Adrenal gland (tissue), 19 donors: ENCODE measurements at places on chromosomes 1 and 21. TPM values are rescaled to one million over a fixed set of nuclear protein-coding genes. Genes with fewer than 3 reads are reported as not detected.

Gene TFF3
- 14.6 TPM for total RNA-seq

Gene PEX10
- total RNA-seq: 81.5 TPM

Gene PERM1
- 0.13 TPM for total RNA-seq

Gene SLAMF9
- total RNA-seq: not detected

Gene TSACC
- total RNA-seq: 3.6 TPM

Gene FBXO2
- 24.8 TPM for total RNA-seq

Gene FAM72A
- 4.1 TPM for total RNA-seq

Gene PLA2G2C
- 0.39 TPM for total RNA-seq

Gene ARHGEF10L
- 31.2 TPM for total RNA-seq

Gene ATP6V1G3
- not detected for total RNA-seq

Gene C1orf185
- not detected for total RNA-seq

Gene C2CD4D
- not detected for total RNA-seq

Gene RAB42
- 3.2 TPM for total RNA-seq

Gene TMEM54
- total RNA-seq: 21.0 TPM

Gene MRPL24
- 46.7 TPM for total RNA-seq

GRCh38 chr1:36486439-36487335 is 4.0 kb upstream of the CSF3R start:
- H3K4me3 ChIP-seq: no peak overlapping the region
- no peaks in the 10 kb centered on the region for H3K4me1 ChIP-seq
- H3K36me3 ChIP-seq: no peaks in the 10 kb centered on the region
- peak overlapping the region; percentile 6 for H3K27ac ChIP-seq
- DNase-seq: peak; percentile 44
- H3K27me3 ChIP-seq: no peaks in the 10 kb centered on the region

DNA sequence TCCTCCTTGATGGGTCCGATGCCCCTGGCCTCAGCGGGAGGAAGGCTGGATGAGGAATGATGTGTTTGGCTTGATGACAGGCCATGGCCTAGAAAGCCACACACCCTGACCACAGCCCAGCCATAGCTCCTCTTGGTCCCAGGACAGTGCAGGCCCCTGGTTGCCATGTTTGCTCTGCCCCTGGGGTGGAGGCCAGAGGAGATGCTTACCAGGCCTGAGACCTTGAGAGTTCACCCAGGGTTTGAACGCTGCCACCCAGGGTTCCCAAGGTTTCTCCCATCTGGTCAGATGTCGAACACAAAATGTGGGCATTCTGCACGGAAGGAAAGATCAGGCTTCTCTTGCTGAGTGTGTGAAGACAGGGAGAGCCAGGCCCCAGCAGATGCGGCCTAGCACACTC is 2.6 kb downstream of the C1orf226 start:
- no peaks in the 10 kb centered on the region for H3K4me1 ChIP-seq
- H3K27me3 ChIP-seq: no peaks in the 10 kb centered on the region
- H3K4me3 ChIP-seq: no peak overlapping the region
- peak; percentile 28 for DNase-seq
- H3K27ac ChIP-seq: no peak overlapping the region

GRCh38 chr1:205523891-205524793 is 19.7 kb downstream of the CDK18 start:
- H3K27me3 ChIP-seq: no peaks in the 10 kb centered on the region
- H3K4me1 ChIP-seq: peaks cover 4% of the 10 kb centered on the region
- H3K4me3 ChIP-seq: no peak overlapping the region

DNA sequence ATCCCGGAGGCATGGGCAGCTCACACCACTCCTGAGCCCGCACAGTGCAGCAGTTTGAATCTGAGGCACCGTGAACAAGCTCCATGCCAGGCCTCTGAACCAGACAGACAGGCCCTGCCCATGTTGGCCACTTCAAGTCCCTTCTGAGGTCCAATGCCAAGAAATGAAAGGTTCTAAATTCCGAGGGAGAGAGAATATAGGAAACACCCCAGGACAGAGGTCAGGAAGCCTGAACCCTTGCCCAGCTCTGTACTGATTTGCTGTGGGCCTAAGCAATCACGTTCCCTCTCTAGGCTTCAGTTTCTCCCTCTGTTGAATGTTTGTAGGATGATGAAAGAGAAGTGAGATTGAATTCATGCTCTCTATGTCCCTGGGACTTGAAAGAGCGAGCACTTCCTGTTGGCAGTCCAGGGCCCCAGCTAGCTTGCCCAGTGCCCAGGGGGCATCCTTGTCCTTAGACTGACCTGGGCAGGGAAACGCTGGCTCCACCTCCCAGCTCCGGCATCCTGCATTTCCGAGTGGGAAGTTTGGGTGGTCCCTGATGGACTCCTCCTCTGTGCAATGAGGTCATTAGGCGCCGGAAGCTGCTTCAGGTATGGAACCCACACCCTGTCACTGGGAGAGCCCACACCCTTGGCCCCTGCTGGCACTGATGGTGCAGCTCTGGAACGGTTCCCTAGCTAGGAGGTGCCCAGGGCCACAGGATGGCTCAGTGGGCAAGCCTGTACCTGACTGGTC is 242.4 kb upstream of the TMEM51 start:
- H3K4me3 ChIP-seq: no peak overlapping the region
- no peak for DNase-seq
- no peaks in the 10 kb centered on the region for H3K27me3 ChIP-seq
- H3K36me3 ChIP-seq: no peaks in the 10 kb centered on the region
- no peaks in the 10 kb centered on the region for H3K4me1 ChIP-seq

DNA sequence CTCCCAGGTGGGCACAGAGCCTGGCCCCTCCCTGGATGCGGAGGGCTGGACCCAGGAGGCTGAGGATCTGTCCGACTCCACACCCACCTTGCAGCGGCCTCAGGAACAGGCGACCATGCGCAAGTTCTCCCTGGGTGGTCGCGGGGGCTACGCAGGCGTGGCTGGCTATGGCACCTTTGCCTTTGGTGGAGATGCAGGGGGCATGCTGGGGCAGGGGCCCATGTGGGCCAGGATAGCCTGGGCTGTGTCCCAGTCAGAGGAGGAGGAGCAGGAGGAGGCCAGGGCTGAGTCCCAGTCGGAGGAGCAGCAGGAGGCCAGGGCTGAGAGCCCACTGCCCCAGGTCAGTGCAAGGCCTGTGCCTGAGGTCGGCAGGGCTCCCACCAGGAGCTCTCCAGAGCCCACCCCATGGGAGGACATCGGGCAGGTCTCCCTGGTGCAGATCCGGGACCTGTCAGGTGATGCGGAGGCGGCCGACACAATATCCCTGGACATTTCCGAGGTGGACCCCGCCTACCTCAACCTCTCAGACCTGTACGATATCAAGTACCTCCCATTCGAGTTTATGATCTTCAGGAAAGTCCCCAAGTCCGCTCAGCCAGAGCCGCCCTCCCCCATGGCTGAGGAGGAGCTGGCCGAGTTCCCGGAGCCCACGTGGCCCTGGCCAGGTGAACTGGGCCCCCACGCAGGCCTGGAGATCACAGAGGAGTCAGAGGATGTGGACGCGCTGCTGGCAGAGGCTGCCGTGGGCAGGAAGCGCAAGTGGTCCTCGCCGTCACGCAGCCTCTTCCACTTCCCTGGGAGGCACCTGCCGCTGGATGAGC is 34.2 kb downstream of the TRIM11 start:
- H3K4me3 ChIP-seq: no peak overlapping the region
- DNase-seq: peak; percentile 52
- no peak overlapping the region for H3K27ac ChIP-seq
- no peaks in the 10 kb centered on the region for H3K27me3 ChIP-seq
- no peaks in the 10 kb centered on the region for H3K36me3 ChIP-seq
- H3K4me1 ChIP-seq: peaks cover 23% of the 10 kb centered on the region

DNA sequence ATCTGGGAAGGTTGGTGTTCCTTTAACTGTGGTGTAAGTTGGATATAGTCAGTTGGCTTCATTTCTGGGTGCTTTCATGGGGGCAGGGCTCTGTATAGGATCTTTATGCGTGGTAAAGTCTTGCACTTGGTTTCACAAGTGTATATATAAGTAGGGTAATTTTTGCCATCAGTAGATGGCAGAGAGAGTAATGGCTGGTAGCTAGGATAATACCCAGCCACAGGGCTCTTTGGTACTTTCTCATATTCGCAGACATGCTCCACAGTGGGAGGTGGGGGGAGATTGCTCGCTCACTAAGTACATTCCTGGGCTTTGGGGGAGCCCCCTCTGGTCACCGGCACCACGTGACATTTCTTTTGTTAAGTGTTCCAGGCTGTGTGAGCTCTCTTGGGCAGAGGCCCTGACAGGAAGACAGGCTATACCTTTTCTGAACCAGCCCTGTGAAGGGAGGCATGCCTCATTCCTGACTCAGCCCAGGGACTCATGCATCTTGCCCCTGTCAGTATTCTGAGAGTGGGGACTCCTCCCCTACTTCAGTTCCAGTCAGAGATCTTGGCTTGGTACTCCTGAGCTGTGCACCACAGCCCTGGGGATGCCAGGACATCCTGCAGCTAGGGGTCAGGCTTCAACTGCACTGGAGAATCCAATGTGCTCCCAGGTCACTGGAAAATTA is 37.6 kb downstream of the FCRL2 start:
- DNase-seq: no peak
- peaks cover 4% of the 10 kb centered on the region for H3K27me3 ChIP-seq
- no peak overlapping the region for H3K27ac ChIP-seq
- no peak overlapping the region for H3K4me3 ChIP-seq
- H3K36me3 ChIP-seq: no peaks in the 10 kb centered on the region
- no peaks in the 10 kb centered on the region for H3K4me1 ChIP-seq

DNA sequence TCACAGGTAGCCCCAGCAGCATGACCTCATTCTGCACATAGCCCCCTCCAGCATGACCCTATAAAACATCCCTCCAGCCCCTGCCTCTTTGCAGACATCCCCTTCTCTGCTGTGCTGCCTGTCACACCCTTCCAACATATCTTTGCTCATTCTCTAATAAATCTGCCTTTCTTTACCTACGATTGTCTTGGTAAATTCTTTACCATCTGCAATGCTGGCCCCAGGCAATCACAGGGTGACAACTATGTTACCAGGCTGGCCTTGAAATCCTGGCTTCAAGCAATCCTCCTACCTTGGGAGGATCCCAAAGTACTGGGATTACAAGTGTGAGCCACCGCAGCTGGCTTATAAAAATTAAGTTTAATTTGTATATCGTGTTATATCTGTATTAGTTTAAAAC is 134.5 kb downstream of the VAV3 start:
- H3K36me3 ChIP-seq: no peaks in the 10 kb centered on the region
- DNase-seq: no peak
- H3K4me1 ChIP-seq: no peaks in the 10 kb centered on the region
- no peak overlapping the region for H3K27ac ChIP-seq
- no peak overlapping the region for H3K4me3 ChIP-seq
- no peaks in the 10 kb centered on the region for H3K27me3 ChIP-seq

DNA sequence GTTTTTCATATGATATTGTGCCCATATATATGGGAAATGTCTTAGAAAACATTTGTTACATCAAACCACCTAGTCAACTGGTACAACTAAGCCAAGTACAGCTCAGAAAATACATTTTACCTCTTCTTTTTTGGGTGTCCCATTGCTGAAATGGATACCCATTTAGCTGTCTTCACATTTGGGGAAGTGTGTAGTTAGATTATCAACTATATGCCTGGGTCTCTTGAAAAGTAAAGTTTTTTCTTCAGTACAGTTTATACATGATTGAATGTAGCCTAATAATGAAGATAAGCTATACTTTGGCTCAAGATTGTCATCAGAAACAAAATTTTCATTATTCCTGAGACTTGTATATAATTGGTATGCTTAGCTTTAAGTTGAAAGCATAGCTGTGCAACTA is 2.0 kb downstream of the AGO3 start:
- no peak overlapping the region for H3K27ac ChIP-seq
- no peak for DNase-seq
- no peaks in the 10 kb centered on the region for H3K27me3 ChIP-seq
- no peaks in the 10 kb centered on the region for H3K36me3 ChIP-seq
- H3K4me1 ChIP-seq: peaks cover 40% of the 10 kb centered on the region

GRCh38 chr1:177122461-177123251 is 41.9 kb downstream of the ASTN1 start:
- no peak for DNase-seq
- no peak overlapping the region for H3K4me3 ChIP-seq
- H3K27ac ChIP-seq: no peak overlapping the region
- no peaks in the 10 kb centered on the region for H3K4me1 ChIP-seq
- H3K36me3 ChIP-seq: no peaks in the 10 kb centered on the region
- no peaks in the 10 kb centered on the region for H3K27me3 ChIP-seq

DNA sequence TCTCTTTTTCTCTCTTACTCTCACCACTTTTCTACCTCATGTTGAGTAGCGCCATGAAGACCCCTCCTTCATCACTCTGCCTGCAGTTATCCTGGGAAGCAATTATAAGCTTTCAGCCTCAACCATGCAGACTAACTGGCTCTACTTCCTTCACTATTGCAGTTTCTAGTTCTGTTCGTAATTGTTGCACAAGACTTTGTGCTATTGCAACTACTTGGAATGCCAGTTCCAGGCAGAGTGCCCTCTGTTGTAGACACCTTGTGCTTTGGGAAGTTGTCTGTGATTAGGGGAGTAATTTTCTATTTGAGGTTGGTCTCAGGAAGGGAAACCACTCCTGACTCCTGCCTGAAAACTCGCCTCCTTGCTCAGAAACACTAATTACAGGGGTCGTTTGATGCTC is 19.4 kb downstream of the PGM1 start:
- DNase-seq: no peak
- H3K27ac ChIP-seq: no peak overlapping the region
- peaks cover 6% of the 10 kb centered on the region for H3K4me1 ChIP-seq
- H3K36me3 ChIP-seq: no peaks in the 10 kb centered on the region

DNA sequence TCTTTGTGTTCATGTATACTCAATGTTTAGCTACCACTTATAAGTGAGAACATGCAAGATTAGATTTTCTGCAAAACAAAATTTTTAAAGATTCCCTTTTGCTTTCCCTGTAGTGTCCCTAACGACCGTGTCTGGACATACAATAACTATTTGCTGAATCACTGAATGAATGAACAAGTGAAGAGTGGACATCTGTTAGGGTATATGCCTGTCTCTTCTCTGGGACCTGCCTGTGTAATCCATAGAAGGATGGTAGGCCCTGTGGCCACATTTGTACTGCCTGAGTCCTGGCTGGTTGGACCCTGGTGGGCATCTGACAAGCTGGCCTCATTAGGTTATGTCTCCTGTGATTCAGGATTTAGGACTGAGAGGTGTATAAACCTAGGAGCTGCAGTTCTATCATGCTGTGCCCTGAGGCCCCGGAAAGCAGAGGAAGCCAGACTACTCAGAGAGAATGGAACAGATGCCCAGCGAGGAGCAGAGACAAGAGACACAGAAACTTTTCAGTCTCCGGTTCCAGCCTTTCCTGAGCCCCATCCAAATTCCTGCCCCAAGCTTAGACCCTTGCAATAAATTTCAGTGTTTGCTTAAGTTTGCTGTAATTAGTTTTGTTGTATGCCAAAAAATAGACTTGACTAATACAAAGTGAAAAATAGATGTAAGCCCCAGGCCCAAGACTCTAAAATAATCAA is 7.5 kb upstream of the NCF2 start:
- no peaks in the 10 kb centered on the region for H3K27me3 ChIP-seq
- H3K27ac ChIP-seq: no peak overlapping the region
- DNase-seq: no peak

DNA sequence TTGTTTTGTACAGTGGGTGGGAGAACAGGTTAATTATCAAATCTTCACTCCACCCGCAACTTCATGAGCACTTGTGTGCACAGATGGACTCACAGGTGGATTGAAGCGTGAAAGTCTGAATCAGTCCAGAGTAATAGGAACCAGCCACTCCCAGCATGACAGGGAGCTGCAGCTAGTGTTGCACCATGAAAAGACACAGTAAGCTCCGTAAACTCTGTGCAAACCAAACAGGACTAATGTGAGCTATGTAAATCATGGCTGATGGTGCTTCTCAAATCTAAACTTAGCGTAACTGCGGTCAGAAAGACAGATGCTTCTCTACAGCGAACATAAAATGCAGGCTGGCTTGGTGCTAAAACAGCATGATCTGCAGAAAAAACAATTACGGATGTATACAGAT is 114.4 kb downstream of the CENPF start:
- no peaks in the 10 kb centered on the region for H3K27me3 ChIP-seq
- H3K4me3 ChIP-seq: no peak overlapping the region
- no peak overlapping the region for H3K27ac ChIP-seq
- DNase-seq: no peak
